COR-L47 (cell line): ENCODE measurements at places on chromosomes 6 and 20.

DNA sequence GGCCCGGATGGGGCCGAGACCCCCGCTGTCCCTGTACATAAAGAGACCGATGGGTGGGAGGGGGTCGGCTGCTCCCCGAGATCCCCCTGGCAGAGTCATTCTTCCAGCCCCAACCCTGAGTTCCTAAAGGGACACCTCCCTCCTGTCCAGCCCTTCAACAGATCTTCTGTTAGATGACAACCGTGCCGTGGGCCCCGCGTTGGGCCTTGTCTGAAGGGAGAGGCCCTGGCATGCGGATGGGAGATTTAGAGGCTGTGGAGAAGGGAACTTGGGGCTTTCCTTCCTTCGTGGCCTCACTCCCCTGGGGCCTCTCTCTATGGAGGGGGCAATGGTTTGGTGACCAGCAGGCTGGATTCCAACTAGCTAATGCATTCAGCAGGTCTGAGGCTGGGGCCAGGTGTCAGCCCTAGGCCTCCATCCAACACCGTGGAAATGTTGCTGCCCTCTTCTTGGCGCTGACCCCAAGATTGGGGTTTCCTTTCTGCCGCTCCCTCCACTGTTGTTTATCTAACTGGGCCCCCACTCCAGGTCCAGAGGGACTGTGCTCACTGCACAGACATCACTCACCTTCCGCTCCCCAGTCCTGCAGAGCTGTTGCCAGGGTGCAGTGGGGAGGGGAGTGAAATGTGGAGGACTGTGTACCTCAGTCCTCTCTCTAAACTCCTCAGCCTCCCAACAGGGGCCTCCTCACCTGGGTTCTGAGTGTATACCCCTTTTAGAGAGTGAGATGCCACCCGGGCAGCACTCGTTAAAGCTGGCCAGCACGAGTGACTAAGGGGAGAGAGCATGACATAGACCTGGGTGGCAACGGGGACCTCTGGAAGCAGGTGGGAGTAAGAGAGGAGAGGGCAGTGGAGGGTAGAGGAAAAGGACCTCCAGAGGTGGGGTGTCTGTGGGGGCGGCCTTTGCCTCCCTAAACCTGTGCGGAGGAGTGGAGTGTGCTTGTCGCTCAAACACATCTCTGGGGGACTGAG lies 6.7 kb downstream of the TMEM151B start:
- no peak for DNase-seq

DNA sequence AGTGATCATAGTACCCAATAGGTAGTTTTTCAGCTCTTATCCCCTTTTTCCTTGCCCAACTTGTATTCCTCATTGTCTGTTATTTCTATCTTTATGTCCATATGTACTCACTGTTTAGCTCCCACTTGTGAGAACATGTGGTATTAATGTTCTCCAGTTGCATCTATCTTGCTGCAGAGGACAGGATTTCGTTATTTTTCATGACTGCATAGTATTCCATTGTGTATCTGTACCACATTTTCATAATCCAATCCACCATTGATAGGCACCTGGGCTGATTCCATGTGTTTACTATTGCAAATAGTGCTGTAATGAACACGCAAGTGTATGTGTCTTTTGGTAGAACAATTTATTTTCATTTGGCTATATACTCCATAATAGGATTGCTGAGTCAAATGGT lies 819.5 kb upstream of the ADGRB3 start:
- DNase-seq, result no peak

DNA sequence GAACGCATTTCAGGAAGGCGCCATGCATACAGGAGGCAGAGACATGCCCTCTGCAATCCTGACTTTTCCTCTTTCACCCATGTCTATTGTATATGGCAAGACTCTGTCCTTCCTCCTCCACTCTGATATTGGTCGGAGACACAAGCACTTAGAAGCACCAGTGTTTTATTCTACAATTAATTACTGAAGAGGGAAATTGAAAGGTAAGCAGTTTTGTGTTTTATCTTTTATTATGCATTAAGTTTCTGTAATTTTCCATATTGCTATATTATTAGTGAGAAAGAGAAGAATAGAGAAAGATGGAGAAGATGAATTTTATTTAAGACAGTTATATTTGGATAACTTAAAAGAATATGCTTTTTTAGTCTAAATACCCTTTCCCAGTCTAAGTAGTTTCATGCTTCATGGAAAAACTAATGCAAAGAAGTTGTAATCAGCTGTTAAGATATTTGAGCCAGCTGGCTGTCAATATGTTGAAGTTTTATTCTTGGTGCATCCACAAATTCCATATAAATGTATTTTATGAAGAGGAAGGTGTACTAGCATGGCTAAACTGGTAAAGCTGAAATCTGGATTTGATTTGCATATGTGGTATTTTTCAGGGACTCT lies 13.6 kb downstream of the ARID1B start:
- no peak for DNase-seq

DNA sequence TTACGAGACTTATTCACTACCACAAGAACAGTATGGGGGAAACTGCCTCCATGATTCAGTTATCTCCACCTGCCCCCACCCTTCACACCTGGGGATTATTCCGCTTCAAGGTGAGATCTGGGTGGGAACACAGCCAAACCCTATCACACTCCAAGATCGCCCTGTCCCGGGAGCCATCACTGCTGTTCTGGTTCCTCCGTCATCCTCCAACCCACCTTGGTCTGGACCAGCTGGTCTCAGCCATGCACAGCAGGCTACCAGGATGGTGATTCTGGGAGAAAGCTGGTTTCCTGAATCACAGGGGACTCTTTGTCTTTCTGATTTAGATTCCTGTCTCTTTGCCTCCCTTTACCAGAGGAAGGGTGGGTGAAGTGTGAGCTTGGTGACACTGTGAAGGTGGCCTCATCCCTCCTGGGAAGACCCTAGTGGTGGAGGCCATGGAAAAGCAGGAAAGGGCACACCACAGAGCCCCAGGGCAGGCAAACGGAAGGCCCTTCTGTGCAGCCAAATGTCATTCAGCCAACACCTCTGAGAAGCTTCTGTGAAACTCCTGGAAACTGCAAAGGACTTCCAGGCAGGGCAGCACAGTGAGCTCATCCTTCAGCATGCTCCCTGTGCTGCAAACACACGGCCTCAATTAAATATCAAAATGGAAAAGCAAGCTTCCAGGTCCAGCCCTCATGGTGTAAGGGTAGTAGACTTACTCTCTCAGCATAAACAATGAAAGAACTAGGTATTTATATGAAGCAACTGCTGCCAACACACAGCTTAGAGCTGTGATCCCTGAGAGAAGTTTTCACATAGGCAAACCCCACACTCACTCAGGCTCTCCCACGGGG lies 169.8 kb downstream of the ANKRD60 start:
- DNase-seq, result no peak

GRCh38 chr6:110035321-110035720 lies 57.2 kb downstream of the GPR6 start:
- no peak for DNase-seq
